ENCODE measurements at places on chromosomes 12 and 14.
A peak's percentile ranks its signal among the peaks of the same experiment; 100 is the strongest.

- DNase-seq = no peak
Measured at GRCh38 chr12:13116259-13116658, 12.8 kb upstream of the GSG1 start.

DNA sequence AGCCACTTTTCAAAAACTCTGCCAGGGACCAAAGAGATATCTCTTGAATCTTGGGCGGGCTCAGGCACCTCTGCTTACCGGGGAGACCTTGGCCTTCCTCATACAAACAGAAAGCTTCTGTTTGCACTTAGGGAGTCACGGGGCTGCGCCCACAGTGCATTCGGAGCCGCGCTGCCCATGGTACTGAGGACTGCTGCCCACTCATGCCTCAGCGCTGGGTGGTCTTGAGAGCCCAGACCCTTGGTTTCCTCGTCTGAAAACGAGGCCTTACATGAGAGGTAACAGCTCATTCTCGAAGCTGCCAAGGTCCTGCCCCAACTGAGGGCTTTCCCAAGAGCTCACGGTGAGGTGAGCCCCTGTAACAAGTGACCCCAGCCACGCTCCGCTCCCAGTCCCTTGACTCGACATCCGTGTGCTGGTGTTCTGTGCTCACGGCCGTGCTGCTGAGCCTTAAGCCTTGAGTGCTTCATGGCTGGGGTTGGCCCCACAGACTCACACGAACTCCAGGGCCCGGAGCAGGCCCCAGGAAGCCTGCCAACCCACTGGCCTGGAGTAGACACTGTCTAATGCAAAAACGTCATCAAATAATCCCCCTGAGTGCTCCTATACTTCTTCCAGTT lies 47.4 kb upstream of the GPR68 start:
- no peak for DNase-seq

- peak; percentile 72 for DNase-seq
Measured at GRCh38 chr14:67722293-67722692, 20.6 kb downstream of the RDH12 start.

DNA sequence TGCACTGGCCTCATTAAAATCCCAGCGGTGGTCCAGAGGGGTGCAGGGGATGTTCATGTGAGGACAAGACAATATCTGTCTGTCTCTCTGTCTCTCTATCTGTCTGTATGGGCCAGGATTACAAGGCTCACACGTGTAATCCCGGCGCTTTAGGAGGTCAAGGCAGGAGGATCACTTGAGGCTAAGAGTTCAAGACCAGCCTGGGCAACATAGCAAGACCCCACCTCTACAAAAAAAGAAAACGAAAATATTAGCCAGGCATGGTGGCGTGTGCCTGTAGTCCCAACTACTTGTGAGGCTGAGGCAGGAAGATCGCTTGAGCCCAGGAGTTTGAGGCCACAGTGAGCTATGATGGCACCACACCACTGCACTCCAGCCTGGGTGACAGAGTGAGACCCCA lies 117.1 kb downstream of the PHETA1 start:
- no peak for DNase-seq

Measured in choroid plexus epithelial cell (primary cell).